ENCODE measurements at places on chromosomes 16 and 17.

DNA sequence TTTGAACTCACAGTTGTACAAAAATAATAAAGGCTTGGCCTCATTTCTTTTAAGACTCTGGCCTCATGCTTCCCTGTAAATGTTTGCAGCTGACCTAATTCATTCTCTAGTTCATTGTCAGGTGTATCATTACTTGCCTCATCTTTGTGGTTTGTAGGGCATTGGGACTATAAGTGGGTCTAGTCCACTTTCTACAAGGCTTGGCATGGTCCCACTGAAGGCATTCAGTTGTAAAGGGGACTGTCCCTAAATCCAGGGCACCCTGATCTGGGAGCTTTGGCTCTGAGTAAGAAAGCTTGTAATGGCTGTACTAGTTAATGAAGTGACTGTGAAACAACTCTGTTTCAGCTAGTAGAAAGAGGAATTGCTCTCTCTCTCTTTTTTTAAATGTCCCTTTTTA is 2.7 kb downstream of the KCTD2 start:
- DNase-seq: no peak

- DNase-seq: no peak
Measured at GRCh38 chr17:7233701-7234082, 625 bp downstream of the DVL2 start.

DNA sequence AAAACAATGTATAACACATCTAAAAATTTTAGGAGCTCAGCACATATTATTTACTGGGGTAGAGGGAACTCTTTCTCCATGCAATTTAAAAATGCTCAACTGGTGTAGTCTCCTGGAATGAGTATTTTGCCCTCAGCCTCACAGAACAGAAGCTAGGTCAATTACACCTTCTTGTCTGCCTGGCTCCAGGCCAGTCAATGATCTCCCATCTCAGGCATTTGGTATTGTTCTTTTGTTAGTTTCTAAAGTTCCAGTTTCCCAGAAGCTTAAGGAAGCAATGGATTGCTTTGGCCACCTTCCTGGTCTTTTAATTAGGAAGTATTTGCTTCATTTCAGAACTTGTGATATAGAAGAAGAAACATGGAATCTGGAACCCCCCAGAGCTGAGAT is 360.3 kb upstream of the ASIC2 start:
- no peak for DNase-seq

DNA sequence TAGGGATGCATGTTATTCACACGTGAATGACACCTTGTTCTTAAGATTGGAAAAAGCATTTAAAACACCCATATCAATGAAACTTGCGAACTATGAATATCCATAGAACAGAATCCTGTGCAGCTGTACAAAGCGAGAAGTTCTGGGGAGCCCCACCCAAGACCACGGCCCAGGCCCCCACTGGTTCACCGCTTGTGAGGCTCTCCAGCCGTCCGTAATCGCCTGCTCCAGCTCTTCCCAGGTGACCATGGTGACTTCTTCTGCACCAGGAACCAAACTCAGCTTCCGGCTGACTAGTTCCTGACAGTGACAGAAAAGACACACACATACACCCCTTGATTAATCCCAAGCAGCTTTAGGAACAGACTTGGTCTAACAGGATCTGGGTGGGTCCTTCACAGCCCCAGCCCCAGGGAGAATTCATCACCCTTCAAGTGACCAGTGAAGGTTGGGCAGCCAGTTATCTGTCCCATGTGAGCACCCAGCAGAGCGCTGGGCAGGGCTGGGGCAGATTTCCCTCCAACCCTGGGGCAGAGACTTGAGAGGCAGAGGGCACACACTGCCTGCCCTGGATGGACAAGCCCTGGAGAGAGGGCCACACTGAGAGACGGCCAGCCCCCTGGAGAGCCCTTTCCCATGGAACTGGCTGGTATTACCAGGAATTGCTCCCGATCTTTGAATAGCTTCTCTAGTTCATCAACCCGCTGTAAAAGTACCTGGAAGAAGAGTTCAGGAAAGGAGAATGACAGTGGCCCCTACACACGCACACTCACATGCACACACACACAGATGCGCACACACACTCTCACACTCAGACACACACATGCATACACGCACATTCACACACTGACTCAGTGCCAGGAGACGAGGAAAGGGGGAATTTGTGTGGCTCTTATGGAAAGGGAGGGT is 3.6 kb downstream of the QRICH2 start:
- DNase-seq: no peak

DNA sequence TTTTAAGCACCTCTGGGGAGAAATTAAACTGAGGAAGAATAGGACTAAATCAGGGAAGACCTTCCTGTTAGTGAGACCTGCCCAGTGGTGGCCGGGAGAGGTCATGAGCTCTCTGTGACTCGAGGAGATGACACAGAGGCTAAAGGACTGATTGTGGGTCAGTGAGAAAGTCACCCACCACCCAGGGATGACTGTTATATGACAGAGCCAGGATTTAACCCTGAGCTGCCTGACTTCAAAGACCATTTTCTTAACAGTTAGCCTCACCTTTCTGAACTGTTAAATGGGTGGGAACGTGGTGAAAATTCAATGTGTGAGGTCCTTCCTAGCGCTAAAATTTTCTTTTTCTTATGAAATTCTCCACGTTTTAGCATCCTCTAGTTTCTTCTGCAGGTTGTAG is 72.5 kb downstream of the WSB1 start:
- DNase-seq: no peak

Measured in CD4-positive, alpha-beta T cell treated with Interleukin-1 beta for 1 hour (primary cell).